NB4 (cell line): ENCODE measurements at places on chromosomes 7 and 10.
A peak's percentile ranks its signal among the peaks of the same experiment; 100 is the strongest.

DNA sequence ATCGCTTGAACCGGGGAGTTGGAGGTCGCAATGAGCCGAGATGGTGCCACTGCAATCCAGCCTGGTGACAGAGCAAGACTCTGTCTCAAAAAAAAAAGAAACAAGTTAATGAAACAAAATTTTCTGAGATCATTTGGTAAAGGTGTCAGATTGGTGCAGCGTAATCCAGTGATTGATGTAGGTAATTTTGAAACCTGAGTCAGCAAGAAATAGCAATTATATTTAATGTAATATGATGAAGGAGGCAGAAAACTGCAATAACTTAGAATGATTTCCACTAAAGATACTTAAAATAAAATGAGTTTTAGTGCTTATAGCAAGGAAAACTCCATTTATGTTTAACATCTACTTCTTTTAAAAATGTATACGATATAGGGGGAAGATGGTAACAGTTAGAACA lies 1049.8 kb upstream of the C7orf33 start:
- no peak for DNase-seq

DNA sequence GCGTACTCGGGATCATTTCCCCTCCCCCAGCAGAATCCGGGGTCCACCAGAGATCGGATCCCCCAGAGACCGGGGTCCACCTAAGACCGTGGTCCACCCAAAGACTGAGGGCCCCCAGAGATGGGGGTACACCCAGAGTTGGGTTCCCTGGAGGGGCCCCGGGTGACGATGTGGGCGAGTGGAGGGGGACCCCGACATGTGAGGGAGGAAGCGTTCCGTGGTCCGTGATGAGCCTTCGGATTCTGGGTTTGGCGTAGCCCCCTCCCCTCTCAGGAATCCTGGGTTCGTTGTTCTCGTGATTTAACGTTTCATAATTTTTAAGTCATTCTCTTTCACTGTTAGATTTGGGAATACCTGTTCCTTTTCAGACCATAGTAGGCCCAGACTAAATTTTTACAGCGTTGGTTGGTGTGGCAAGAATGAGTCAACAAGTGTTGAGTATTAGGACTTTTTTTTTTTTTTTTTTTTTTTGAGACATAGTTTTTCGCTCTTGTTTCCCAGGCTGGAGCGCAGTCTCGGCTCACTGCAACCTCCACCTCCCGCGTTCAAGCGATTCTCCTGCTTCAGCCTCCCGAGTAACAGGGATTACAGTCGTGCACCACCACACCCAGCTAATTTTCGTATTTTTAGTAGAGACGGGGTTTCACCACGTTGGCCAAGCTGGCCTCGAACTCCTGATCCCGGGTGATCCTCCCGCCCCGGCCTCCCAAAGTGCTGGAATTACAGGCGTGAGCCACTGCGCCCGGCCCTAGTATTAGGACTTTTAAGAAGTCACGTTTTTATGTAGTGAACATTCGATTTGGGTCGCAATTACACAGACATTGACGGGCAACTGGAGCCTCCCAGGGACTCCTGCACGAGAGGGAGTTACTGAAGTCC lies 672 bp downstream of the GTPBP4 start:
- no peak for DNase-seq

DNA sequence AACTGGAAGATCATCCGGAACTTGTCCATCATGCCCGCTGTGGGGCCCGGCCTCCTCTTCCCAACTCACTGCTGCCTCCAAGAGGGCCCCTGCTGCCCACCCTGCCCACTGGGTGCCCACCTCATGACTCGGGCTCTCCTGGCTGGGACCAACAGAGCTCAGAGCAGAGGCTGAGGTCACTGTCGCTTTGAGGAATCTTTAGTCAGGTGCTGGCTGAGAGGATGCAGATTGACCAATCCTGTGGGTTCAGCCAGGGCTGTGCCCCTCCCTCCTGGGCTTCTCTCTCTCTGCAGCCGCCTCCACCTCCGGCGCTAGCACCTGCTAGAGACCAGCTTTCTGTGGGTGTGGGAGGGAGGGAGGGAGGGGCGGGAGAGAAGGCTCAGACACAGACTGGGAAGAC lies at the start of gene CALHM1:
Gene CALHM1 (minus strand): TSS at position 181 of the 400 bp plus-strand sequence. CDS start 149 bp downstream, at position 32.
- DNase-seq, result peak; percentile 60

GRCh38 chr7:99679400-99680191 lies at the start of gene CYP3A5:
Gene CYP3A5 (minus strand): TSS chr7:99679996. CDS start chr7:99679896, 100 bp downstream.
- DNase-seq, result peak; percentile 18

GRCh38 chr7:117874191-117874700 lies 1.0 kb upstream of the CTTNBP2 start:
- no peak for DNase-seq

DNA sequence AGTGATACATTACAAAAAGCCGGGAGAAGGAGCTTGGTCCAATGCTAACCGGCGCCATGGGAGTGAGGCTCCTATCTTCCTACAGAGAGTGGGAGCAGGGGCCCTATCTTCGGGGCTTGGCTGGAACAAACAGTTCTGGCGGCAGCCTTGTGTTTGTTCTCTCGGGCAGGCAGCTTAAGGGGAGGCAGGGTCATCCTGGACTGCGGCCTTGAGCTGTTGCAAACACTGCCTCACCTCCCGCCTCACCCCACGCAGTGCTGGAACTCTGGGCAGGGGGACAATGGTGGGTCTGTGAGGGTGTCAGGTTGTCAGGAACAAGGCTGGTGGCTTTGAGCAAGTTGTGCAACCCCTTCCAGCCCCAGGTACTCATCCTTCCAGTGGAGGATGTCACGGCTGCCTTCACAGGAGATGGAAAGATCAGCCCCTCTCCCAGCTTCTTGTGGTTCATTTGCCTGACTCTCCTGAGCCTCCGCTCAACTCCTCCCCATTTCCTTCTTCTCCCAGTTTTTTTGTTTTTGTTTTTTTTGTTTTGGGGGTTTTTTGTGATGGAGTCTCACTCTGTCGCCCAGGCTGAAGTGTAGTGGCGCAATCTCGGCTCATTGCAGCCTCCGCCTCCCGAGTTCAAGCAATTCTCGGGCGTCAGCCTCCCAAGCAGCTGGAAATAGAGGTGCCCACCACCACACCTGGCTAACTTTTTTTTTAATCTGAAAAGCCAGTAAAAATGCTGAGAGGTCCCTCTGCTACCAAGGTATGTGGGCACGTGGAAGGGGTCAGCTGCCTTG lies 57.4 kb downstream of the SPOCK2 start:
- no peak for DNase-seq

DNA sequence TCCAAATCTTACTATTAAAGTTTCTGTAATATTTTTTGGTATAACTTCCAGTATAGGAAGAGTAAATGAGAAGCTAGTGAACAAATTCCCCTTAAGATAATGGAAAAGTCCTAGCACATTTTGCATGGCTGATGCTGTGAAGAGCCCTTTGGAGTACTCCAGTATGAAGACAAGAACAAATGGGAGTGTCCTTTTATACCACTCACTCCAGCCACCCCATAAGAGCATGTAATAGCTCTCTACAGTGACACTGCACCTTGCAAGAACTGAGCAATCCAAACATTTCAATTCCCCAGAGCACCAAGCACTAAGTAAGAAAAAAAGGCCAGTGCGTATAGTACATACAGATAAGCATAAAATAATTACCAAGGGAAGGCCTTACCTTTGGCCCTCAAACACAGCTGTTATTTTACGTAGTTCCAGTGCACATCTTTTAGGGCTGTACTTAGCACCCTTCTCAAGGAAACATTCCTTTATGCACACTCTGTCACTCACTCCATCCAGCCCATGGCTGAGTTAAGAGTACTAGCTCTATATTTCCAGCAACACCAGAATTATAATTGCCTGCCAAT lies 135.4 kb downstream of the ST7 start:
- DNase-seq, result peak; percentile 20

- no peak for DNase-seq
These were observed 109.3 kb downstream of the UBE2H start for GRCh38 chr7:129843365-129843898.

- no peak for DNase-seq
These were observed 138.9 kb downstream of the ARHGAP22 start for GRCh38 chr10:48465860-48466521.

- DNase-seq, result peak; percentile 59
These were observed 48.4 kb downstream of the TES start for GRCh38 chr7:116258734-116259133.

GRCh38 chr10:69847883-69848282 lies 46.2 kb downstream of the COL13A1 start:
- DNase-seq, result peak; percentile 14

GRCh38 chr7:29957521-29958310 lies 31.9 kb downstream of the SCRN1 start:
- no peak for DNase-seq

DNA sequence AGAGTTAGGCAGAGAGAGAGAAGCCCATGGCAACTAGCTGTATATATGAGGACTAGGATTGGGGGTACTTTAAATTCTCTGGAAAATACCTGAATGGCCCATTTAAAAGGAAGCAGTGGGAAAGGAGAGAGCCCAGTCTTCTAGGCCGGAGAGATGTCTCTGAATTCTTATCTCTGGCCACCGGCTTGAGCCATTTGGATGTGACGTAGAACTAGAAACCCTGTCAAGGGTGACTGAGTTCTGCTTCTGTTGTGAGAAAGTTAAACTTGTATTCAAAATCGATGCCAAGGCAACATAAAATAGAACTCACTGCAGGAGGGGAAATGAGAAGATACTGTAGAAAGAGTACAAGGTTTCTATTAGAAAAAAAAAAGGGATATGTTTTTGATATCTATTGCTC lies 6.3 kb upstream of the GSTK1 start:
- no peak for DNase-seq

DNA sequence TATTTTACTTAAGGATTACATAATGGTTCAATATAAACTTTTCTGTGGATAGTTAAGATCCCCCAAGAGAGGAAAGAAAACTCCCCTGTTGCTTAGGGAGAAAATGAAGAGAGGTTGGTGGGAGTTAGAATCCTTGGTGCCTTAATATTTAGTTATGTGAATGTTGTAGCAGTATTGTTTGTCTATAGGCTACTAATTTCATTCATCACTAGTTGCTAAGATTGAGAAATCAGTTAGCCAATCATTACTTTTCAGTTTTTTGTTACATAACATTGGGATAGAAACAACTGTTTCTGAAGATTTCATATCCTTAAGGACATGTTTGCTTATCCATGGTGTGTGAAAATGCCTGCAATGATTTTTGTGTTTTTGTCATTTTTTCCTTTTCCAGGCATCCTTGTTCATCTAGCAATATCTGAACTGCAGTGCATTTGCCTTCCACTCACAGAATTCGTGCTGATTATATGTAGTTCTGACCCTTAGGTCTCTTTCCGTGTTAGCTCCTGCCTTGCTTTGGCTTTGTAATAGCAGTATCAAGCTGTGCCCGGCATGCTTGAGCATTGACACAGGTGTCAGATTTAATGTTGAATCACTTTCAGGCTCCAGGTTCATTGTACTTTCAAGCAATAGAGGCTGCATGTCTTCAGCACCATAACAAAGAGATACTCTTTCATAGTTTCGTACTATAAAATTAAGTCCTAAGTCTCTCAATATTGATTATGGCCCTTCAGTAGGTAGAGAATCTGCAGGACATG lies 85.0 kb downstream of the PODXL start:
- DNase-seq, result no peak

GRCh38 chr10:46026106-46026505 lies 4.3 kb downstream of the NCOA4 start:
- no peak for DNase-seq

DNA sequence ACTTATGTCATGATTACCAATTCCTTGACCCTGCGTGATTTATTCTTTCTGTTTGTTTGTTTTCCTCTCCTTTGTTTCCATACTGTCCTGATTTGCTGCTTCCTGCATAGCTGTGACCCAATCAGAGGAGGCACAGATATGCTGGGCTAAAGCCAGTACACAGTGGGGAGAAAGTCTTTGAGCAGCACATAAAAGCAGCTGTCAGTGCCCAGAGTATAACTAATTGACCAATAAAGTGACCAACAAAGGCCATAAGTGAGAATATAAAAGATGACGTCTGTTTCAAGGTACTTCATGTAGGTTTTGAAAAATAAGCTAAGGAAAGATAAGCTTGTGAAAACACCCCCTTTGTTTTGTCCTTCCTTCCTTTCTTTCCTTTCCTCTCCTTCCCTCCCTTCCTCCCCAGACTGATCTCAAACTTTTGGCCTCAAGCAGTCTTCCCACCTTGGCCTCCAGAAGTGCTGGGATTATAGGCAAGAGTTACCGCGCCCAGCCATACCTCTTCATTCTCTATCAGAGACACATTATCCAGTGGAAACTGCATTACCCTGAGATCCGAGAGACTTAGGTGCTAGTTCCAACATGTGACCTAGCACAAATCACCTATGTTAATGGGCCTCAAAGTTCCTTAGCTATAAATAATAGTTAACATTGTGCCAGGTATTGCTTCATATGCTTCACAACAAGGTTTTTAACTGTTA lies 17.0 kb downstream of the BCAP29 start:
- DNase-seq, result no peak

DNA sequence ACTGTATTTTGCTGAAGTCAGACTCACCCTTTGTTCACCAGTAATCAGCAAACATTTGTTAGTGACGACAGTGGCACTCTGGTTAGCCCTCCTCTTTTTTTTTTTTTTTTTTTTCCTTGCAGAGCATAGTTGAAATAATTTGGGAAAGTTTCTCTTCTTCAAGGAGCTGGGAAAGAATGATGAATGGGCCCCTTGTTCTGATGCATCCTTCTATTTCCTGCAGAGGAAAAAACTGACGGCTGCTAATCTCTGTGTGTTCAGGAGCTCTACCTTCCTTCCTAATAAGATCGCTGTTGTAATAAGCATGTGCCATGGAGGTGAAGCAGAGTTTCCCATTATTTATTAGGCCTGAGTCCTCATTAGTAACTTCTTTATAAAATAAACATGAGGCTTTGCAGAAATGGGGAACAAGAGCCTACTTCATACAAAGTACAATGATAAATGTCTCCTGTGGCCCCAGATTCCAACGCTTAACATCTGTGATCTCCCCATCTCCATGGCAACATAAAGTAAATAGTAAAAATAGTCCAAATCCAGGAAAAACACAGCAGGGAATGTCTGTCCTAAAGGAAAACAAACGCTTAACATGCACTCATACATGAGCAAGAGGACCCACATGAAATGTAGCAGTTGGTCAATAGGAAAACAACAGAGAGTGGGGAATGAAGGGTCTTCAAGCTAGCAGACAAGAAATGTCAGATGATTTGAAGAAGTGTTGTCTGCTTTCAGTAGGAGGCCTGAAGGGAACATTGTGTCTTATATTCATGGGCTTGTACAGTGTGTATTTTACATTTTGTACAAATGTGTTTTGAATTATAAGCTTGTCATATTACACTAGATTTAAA lies 59.1 kb upstream of the CALD1 start:
- no peak for DNase-seq

DNA sequence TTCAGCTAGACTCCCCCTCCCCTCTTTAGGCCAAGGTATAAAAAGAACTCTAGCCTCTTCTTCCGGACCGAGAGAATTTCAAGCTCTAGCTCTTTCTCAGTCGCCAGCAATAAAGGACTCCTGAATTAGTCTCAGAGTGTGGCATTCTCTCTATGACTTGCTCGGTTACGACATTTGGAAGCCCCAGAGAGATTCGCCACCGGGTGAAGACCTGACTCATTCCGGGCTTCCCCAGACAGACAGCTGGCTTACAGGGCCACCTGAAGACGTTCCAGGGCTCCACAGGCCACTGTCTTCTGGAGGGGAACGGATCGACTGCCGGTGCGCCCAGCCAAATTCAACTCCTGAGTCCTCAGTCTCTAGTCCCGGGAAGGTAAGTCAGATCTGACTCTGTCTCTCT lies at the start of gene AKR1B15:
Gene AKR1B15 (plus strand): TSS at position 234 of the 400 bp plus-strand sequence. CDS start 15,510 bp downstream, outside the sequence.
- DNase-seq, result peak; percentile 84

GRCh38 chr7:133638857-133639256 lies 386.0 kb downstream of the EXOC4 start:
- no peak for DNase-seq
